ENCODE measurements at places on chromosomes 12 and 14. TPM values are rescaled to one million over a fixed set of nuclear protein-coding genes. Genes with fewer than 3 reads are reported as not detected.

DNA sequence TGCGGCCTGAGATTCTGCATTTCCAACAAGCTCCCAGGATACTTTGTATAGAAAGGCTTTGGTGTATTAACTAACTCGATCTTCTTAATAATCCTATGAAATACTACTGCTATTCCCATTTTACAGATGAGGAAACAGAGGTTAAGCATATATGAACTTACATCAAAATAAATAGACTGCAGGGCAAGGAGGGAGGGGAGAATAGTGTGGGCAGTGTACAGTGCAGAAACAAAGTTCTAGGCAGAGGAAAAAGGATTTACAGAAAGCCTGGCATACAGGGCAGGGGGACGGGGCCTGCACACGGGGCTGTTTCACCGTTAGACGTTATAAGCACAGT is 19.0 kb downstream of the NINJ2 start:
- no peaks in the 10 kb centered on the region for H3K27me3 ChIP-seq
- H3K4me3 ChIP-seq: no peak overlapping the region
- peak overlapping the region; percentile 92 for H3K27ac ChIP-seq
- no peaks in the 10 kb centered on the region for H3K36me3 ChIP-seq

The RASSF9 gene
- polyA plus RNA-seq: 0.68 TPM

- H3K4me3 ChIP-seq: no peak overlapping the region
- H3K36me3 ChIP-seq: no peaks in the 10 kb centered on the region
- H3K4me1 ChIP-seq: no peaks in the 10 kb centered on the region
- no peaks in the 10 kb centered on the region for H3K27me3 ChIP-seq
- DNase-seq: no peak
These were observed 20.8 kb downstream of the STX2 start for GRCh38 chr12:130818272-130818634.

DNA sequence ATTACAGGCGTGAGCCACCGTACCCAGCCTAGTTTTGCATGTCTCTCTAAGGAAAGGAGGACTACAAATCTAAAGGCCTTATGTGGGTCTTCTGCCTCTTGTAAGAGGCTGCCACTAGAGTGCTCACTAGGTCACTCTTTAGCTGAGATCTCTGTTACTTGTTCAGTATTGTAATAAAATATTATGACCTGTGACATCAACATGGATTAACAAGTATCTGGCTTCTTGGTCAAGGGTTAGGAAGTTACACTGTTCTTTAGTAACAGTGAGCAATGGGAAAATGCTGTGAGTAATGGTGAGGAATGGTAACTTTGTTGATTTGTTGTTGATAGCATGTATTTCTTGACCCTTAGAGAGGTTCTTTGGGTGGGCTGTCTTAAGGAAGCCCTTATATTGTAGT is 50.5 kb downstream of the ERC1 start:
- H3K36me3 ChIP-seq: no peaks in the 10 kb centered on the region
- no peaks in the 10 kb centered on the region for H3K27me3 ChIP-seq
- no peak overlapping the region for H3K27ac ChIP-seq
- H3K4me1 ChIP-seq: no peaks in the 10 kb centered on the region
- H3K4me3 ChIP-seq: no peak overlapping the region
- DNase-seq: no peak

DNA sequence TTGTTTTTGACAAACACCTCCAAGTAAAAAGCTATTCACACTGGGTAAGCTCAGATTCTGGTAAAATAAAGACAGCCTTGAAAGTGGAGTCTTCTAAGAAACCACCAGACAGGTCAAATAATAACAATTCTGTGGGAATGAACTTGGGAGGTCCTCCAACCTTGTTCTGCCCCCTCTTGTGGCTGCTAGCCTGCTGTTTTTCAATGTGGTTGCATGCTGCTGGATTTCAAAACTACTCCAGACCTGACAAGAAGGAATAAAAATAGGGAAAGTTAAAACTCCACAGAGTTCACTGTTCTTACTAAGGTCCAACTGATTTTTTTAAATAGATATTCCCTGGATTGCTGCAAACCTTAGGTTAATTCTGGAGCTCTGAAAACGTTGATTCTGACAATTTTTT is 32.2 kb upstream of the RIN3 start:
- H3K4me3 ChIP-seq: no peak overlapping the region
- H3K36me3 ChIP-seq: no peaks in the 10 kb centered on the region
- no peak for DNase-seq
- no peak overlapping the region for H3K27ac ChIP-seq
- H3K27me3 ChIP-seq: no peaks in the 10 kb centered on the region
- H3K4me1 ChIP-seq: no peaks in the 10 kb centered on the region

The TSHR gene
- polyA plus RNA-seq: 0.28 TPM

The TBX5 gene
- polyA plus RNA-seq: 0.02 TPM

The KRT74 gene
- not detected for polyA plus RNA-seq

The BEGAIN gene
- 32.2 TPM for polyA plus RNA-seq

DNA sequence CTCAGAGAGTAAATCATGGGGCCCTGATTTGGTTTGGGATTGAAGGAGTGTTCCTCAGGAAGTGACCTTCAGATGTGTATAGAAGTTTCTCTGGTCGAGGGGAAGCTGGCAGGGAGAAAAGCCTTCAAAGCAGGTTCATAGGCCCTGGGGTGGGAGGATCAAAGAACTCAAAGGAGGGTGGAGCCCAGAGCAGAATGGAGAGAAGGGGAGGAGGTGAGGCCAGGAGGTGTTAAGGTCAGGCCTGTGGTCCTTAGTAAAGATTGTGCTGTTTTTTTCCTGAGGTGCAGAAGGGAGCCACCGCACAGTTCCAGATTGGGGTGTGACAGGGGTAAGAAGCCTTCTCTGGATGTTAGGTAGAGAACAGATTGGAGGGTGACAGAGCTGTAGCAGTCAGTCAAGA is 9.7 kb upstream of the CFAP251 start:
- H3K27me3 ChIP-seq: no peaks in the 10 kb centered on the region
- no peak overlapping the region for H3K27ac ChIP-seq
- no peak for DNase-seq

DNA sequence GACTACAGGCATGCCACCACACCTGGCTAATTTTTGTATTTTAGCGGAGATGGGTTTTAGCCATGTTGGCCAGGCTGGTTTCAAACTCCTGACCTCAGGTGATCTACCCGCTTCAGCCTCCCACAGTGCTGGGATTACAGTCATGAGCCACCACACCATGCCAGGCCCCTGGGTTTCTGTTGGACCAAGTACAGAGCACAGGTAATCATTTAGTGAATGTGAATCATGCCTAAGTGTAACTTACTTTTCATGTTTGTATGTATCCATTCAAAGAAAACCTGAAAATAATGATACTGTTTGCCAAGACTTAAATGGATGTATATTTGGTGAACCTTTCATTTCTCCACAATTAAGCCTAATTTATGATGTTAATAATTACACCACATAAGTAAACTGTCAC is 65.9 kb downstream of the FGD6 start:
- H3K4me1 ChIP-seq: no peaks in the 10 kb centered on the region
- H3K27me3 ChIP-seq: no peaks in the 10 kb centered on the region
- H3K36me3 ChIP-seq: no peaks in the 10 kb centered on the region
- DNase-seq: no peak
- no peak overlapping the region for H3K4me3 ChIP-seq
- H3K27ac ChIP-seq: no peak overlapping the region

- no peak for DNase-seq
- no peaks in the 10 kb centered on the region for H3K4me1 ChIP-seq
- no peak overlapping the region for H3K4me3 ChIP-seq
- H3K36me3 ChIP-seq: no peaks in the 10 kb centered on the region
These were observed 291.7 kb upstream of the FAR2 start for GRCh38 chr12:28857369-28857768.

The SYNE3 gene
- polyA plus RNA-seq: 1.5 TPM

The DLK1 gene
- 8.0 TPM for polyA plus RNA-seq

The OR6C3 gene
- not detected for polyA plus RNA-seq

DNA sequence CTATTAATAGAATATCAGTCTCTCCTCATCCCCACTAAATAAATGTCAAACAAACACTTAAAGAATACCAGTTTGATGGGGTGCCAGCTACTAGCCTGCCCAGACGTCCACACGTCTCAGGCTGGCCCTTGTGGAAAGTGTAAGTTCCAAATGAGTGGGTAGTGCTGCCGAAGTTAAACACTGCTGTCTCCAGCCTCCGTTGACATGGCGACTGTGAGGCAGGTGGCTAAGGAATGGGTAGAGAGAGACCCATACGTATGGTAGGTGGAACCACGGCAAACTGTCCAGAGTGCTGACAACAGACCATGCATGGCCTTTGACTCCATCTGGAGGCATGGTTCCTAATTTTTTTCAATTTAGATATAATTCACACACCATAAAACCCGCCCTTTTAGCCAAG is 37.9 kb downstream of the PITPNM2 start:
- H3K4me1 ChIP-seq: no peaks in the 10 kb centered on the region
- H3K4me3 ChIP-seq: no peak overlapping the region
- H3K36me3 ChIP-seq: no peaks in the 10 kb centered on the region

The RAB15 gene
- 12.2 TPM for polyA plus RNA-seq

All from pancreas (tissue), 10 donors.